Spinal cord (tissue), 10 donors: ENCODE measurements at places on chromosomes 13 and 19. TPM values are rescaled to one million over a fixed set of nuclear protein-coding genes. Genes with fewer than 3 reads are reported as not detected.

Gene TTC9B
- 139 TPM for polyA plus RNA-seq

Gene FRY
- polyA plus RNA-seq = 96.7 TPM

Gene CADM4
- polyA plus RNA-seq = 325 TPM

Gene CATSPERD
- polyA plus RNA-seq = 0.59 TPM

Gene NEK5
- polyA plus RNA-seq = 6.0 TPM

Gene ZNF580
- 61.7 TPM for polyA plus RNA-seq

Gene N4BP2L1
- 18.0 TPM for polyA plus RNA-seq

Gene PSPN
- polyA plus RNA-seq = 3.7 TPM

Gene MBOAT7
- 109 TPM for polyA plus RNA-seq
